ENCODE measurements at places on chromosomes 3 and 15.
A peak's percentile ranks its signal among the peaks of the same experiment; 100 is the strongest.

- no peak for DNase-seq
Measured at GRCh38 chr3:140794507-140794906, 116.6 kb downstream of the TRIM42 start.

GRCh38 chr15:90082140-90082715 lies 20.0 kb downstream of the IDH2 start:
- DNase-seq: peak; percentile 64

DNA sequence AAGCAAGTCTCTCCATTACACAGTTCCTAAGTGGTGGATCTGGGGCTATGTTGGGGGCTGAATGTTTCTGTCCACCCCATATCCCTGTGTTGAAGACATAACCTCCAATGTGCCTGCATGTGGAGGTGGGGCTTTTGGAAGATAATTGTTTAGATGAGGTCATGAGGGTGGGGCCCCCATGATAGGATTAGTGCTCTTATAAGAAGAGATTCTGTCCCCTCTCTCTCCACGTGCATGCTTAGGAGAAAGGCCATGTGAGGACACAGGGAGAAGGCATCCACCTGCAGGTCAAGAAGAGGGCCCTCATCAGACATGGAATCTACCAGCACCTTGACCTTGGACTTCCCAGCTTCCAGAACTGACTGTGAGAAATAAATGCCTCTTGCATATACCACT lies 231.0 kb upstream of the CHRNA7 start:
- no peak for DNase-seq

DNA sequence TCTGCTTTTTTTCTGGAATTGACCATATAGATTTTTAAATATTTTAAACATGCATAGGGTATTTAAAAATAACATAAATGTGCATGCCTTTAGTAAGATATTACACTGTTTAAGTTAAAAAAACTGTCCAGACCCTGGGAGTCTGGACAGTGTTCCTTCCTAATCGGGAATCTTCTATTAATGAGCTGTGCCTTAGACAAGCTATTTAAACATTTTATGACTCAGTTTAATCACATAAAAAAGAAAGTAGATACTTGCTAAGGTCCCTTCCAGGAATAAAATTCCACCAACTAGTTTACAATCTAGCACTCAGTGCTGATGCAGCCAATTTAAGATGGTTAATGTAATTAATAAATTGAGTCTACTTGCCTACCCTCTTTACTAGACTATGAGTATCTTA lies 140.4 kb upstream of the DPH6 start:
- DNase-seq: no peak

DNA sequence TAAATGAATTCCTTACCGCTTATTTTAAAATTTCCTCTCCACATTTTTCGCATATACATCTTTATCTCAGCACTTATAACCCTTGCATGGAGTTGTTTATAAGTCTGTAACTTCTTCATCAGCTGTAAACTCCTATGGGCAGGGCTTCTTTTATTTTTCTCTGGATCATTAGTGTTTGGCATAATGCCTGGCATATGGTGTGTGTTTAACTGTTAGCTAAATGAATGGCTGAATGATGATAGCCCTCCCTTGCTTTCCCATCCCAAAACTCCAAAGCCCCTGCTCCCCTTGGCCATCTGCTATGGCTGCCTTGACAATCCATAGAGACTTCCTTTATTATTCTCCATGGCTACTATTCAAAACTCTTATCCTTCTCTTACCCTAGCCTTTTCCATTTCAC lies 48.1 kb upstream of the SEMA6D start:
- no peak for DNase-seq

DNA sequence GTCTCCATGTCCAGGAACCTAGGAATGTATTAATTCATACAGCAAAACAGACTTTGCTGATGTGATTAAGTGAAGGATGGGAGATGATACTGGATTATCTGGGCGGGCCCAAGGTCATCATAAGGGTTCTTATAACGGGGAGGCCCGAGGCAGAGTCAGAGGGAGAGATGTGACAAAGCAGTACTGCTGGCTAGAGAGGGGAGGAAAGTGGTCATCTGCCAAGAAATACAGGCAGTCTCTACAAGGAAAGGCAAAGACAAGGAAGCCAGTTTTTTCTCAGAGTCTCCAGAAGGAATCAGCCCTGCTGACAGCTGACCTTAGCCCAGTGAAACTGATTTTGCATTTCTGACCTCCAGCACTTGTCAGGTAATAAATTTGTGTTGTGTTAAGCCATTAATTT lies 66.2 kb upstream of the CORO2B start:
- DNase-seq: no peak

- no peak for DNase-seq
Measured at GRCh38 chr3:80230962-80231361, 463.2 kb upstream of the ROBO1 start.

- DNase-seq: no peak
Measured at GRCh38 chr3:27960133-27960532, 238.0 kb upstream of the EOMES start.

DNA sequence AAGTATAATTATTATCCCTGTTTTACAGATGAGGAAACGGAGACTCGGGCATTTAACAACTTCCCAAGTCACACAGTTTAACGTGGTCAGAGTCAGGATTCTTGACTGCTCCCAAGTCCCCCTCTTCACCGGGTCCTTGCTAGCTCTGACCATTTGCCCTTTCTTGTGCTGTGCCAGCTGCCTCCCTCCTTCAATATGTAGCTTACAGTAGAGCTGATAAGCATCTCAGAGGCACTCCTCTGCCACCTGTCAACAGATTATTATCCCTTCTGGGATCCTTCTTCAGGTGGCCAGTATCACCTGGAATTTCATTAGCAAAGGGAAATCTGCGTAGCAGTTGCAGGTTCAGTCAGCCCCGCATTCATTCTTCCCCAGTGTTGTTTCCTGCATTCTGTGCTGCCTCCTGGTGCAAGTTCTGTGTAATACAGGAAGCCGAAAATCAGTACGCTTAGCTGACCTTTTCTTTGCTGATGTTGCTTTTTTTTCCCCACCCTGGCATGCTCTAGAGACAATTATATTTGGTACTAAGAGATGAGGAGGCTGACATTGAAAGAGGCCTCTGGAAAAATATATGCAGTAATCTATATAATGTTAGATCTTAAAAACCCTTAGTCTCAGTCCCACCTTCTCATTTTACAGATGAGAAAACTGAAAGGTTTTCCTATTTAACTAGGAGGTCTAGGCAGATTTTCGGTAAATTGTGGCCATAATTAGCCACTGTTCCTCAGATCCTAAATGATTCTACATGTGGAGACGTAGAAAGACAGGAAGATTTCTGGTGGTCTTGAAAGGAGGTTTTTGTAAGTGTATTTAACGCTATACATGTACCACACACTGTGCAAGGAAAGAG lies 24.8 kb downstream of the TMOD2 start:
- DNase-seq: peak; percentile 67

- DNase-seq: no peak
Measured at GRCh38 chr3:40258555-40258954, 51.0 kb upstream of the EIF1B start.

DNA sequence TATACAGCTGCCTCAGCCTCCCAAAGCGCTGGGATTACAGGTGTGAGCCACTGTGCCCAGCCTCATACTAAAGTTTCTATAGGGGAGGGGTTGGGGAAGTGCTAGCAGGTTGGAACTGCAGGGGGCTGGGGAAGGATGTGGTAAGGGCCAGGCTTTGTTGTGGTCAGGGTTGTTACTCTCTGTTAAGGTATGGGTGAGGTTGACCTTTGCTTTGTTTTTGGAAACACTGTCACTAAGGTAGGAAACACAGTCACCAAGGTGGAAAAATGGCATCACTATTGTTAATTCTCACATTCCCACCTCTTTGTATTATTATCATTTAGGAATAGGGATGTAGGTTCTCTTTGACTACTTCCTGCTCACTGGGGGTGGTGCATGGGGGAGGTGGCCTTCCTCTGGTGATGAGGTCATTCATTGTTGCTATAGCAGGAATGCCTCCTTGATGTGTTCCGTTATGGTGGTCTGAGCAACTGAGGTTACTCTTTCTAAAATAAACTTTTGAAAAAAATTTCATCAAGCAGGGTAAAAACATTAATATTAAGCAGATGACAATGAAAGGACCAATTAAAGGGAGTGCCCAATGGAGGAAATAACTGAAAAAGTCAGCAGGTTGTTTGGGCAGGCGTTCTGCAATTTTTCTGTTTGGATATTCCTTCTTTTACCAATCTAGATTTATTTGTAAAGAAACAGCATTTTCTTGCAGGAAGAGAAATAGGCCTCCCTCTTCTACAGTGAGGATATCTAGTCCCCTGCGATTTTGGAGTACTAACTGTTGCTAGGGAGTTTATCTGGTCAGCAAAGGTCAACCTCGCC lies 150.5 kb downstream of the WDR76 start:
- DNase-seq: no peak

- no peak for DNase-seq
Measured at GRCh38 chr3:186679151-186679550, 13.3 kb downstream of the HRG start.

DNA sequence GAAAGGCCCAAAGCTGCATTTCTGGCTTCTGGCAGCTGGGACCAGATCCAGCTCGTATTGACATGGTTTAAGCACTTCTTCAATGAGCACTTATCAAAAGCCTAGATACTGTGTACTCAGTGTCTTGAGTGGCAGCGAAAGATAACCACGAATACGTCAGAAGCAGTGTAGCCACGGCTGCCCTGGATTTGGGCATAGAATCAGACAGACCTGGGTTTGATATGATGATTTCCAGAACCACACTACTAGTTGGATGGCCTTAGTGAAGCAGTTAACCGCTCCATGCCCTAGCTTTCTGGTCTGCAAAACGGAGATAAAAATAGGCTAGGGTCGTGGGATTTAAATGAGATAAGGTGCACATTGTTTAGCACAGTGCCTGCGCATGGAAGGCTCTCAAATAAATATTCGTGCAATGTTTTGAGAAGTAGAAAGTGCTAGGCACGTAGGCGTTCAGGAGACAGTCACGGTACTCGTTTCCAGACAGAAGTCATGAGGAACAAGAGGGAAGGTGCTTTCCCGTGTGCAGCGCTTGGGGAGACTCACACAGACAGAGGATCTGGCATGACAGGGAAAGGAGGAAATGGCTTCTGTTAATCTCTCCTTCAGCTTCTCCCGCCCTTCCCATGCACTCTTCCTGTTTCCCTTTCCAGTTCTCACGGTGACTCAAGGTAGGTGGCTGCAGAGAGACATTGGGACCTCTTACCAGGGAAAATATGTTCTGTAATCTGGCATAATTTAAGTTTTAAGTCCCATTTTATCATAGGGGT lies 70.3 kb downstream of the CCNL1 start:
- DNase-seq: no peak

- no peak for DNase-seq
Measured at GRCh38 chr3:105883798-105884377, 15.1 kb upstream of the CBLB start.

GRCh38 chr3:194273743-194274310 lies 77.3 kb downstream of the CPN2 start:
- DNase-seq: no peak

DNA sequence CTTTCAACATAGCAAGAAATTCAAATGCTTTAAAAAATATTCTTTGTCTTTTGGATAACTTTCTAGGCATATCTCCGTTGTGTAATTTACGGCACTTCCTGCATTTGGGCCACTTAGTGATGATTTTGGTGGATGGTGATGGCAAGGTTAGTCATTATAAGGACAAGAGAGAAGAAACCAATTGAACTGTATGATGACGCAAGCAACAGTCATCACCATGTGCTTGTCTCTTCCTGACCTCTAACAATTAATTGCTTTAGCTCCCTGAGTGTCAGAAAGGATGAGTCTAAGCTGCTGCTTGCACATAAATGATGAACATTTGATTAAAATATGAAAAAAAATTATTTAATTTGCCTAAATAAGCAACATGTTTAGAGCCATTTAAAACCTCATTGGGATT lies 11.3 kb upstream of the P2RY12 start:
- DNase-seq: no peak

GRCh38 chr15:101025896-101026631 lies 106.9 kb downstream of the LRRK1 start:
- no peak for DNase-seq

DNA sequence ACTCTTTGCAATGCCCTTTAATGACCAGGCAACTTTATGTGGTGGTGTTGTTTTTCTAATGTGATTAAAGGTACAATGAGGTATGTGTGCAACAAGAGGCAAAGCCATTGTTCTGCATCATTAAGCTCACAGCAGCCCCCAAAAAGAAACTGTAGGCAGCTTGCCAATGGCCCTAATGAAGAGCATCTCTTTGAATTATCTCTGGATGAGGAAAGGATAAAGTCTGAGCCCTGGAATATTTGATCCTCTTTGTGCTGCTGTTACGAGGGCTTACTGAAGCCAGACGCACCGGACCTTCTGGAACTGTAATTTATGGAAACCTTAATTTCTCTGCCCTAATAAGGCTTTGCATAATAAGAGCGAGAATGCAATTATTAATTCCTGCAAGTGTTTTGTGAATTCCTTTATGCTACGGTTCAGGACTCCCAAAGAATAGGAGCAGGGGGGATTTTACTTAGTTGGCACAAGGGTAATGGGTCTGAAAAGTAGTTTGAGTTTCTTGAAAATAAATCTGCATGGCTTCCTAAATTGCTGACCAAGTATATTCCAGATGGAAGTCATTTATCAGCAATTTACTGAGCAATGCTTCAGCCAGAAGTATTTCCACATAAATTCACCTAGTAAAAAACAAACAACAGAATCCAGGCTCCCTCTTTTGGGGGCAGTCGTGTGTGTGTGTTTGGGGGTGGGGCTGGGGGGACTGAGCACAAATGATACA lies 193.4 kb downstream of the PDZRN3 start:
- DNase-seq: no peak

GRCh38 chr3:141498598-141499223 lies 11.9 kb downstream of the RASA2 start:
- no peak for DNase-seq

DNA sequence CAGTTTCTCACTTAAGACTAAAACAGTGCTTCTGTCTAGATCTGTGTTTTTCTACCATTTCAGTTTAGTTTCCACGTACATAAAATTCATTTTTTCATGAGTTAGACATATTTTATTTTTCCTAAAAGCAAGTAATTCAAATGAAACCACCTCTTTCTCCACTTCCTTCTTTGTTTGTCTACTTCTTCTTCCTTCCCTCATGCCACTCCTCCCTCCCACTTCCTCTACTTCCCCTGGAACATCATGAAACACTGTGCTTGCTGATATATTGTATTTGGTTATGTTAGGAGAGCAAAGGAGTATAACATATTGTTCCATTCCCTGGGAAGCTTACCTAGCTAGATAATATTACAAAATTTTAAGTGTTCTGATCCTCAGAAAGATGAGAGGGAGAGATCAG lies 36.7 kb upstream of the GOLGA8B start:
- DNase-seq: no peak

DNA sequence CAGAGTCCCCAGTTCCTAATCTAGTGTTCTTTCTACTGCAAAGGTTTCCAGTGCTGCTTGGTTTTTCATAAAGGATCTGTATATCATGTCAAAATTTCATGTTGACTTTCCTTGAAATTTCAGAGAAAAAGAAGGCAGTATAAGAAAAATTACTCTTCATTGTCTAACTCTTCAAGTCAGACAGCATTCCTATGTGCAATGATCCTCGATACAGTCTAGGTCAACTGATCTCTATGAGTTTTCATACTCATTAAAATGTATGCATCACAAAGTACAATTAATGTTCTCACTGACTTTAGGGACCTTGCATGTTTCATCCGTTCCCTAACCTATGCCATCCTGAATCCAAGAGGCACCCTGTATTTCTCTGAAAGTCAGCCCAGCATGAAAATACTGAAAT lies 317.3 kb downstream of the ZBTB20 start:
- no peak for DNase-seq

GRCh38 chr3:124276133-124276532 lies 284.2 kb upstream of the ROPN1 start:
- no peak for DNase-seq

Measured in hippocampal formation (tissue), 2 donors.